ENCODE measurements at places on chromosomes 3 and 15.

GRCh38 chr3:62797132-62797531 is 78.1 kb downstream of the CADPS start:
- no peak for DNase-seq

DNA sequence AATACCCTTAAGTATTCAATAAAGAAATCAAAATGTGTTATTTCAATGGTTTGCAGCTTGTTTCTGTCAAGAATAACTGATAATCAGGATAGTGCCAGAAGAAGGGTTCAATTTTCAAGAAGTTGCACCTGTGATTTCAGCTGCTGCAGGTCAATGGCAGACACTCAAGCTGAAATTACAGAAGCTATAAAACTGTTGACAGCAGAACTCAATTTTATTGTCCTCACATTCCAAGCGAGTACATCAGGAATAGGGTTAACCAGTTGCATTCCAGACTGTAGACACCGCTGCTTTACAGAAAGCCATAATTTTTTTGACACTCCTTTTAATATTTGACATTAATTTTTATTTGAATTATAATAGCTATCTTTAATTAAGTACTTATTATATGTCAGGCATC is 364.1 kb downstream of the CGGBP1 start:
- DNase-seq: no peak

- no peak for DNase-seq
These were observed 121.6 kb upstream of the GRM7 start for GRCh38 chr3:6739288-6739687.

GRCh38 chr15:47390208-47390765 is 327.0 kb upstream of the SEMA6D start:
- no peak for DNase-seq

GRCh38 chr3:69161587-69162307 is 39.4 kb upstream of the LMOD3 start:
- no peak for DNase-seq

- DNase-seq: no peak
These were observed 38.0 kb downstream of the SHC4 start for GRCh38 chr15:48925714-48926223.

GRCh38 chr3:68988740-68989139 is 24.7 kb downstream of the EOGT start:
- no peak for DNase-seq

DNA sequence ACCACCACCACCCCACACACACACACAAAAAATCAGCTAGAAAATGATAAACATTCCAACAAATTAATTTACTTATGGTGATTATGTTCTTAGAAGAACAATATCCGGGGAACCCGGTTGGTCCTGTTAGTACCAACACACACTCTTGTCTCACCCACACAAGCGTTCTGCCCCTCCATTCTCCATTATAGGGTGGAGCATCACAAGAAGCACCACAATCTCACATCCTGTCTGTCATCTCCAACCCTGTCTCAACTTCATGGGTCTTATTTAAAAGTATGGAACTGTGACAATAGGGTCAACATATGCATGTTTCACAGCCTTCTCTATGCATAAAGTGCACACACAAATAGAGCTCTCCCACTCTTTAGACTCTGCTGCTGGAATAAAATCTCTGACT is 5.6 kb downstream of the GSK3B start:
- DNase-seq: no peak

- DNase-seq: no peak
These were observed 231.5 kb downstream of the ALCAM start for GRCh38 chr3:105598042-105598796.

GRCh38 chr15:55007561-55007960 is 189.2 kb downstream of the RSL24D1 start:
- no peak for DNase-seq

GRCh38 chr3:189786479-189787064 is 155.4 kb downstream of the TP63 start:
- no peak for DNase-seq

DNA sequence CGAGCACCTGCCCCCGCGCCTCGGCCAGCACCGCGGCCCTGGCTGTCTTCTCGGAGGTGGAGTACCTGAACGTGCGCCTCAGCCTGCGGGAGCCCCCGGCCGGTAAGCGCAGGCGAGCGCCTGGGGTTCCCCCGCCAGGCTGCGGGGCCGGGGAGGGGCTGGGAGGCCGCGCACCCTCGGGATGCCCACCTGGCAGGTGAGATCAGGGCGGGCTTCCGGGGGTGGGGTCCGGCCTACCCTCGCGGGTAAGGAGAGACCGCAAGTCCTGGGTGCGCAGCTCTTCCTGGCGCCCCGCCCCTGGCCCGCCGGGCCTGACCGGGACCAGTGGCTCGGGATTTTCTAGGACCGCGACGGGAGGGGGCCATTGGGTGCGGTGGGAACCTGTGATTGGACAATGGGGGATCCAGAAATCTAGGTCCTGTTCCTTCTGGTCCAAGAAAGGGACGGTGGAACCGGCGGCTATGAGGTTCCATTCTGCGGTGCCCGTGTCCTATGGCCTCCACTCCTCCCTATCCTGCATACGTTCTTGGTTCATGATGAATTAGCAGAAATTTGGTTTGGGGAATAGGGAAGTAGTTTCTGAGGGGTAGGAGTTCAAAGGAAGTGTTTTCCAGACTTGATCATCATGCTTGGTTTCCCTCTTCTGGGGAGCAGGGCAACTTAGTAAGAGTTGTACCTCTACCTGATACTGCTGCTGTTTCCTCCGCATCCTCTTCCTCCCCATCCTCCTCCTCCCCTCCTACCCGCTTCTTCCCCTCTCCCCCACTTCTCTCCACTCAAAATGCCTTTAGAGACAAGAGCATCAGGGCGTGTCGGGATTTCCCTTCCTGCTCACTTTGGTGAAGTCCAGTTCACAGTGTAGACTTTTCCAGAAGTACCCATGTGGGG is 808 bp downstream of the ARRDC4 start:
- peak; percentile 40 for DNase-seq

GRCh38 chr3:151835751-151836525 is 22.0 kb downstream of the AADAC start:
- no peak for DNase-seq

GRCh38 chr3:27219127-27219845 is 149.9 kb downstream of the NEK10 start:
- DNase-seq: no peak

GRCh38 chr3:135809021-135809634 is 156.4 kb upstream of the PPP2R3A start:
- no peak for DNase-seq

DNA sequence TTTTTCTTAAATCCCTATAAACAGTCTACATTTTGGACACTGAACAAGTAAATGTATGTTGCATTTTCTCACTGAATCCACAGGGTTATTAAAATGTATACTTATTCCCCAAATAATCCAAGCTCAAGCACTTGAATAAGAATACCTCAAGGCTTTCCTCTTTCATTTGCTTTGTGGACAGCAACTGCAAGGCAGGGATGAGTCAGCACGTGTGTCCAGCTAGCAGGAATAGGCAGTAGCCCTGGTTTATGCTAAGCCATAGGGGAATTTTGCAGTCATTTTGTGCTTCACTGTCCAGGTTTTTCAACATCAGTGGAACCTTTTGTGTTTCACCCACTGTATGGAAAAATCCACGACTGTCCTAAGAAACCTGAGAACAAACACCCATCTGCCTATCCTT is 96.7 kb upstream of the KCNMB2 start:
- DNase-seq: no peak

GRCh38 chr15:79364571-79365240 is 53.8 kb downstream of the TMED3 start:
- DNase-seq: no peak

GRCh38 chr3:49535971-49536874 is 18.1 kb upstream of the BSN start:
- DNase-seq: no peak
